ENCODE measurements at places on chromosomes 2 and 18.

GRCh38 chr2:136703214-136703613, 62.1 kb upstream of the THSD7B start:
- no peak for DNase-seq

DNA sequence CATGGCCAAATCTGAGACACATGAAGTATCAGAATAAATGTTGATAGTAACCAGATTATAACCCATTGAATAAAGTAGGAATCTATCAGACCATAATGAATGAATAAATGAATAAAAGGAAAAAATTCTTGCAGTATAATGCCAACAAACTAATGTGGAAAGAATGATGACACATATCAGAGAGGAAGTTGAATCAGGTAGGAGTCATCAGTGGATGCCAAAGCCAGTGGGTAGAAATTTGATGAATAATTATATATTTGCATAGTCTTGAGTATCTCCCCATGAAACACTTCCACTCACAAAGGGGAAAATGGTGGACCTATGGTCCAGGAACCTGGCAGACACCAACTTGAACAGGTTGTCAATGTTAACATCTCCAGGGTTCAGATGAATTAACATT, 68.6 kb downstream of the GALNT3 start:
- DNase-seq = peak; percentile 57

DNA sequence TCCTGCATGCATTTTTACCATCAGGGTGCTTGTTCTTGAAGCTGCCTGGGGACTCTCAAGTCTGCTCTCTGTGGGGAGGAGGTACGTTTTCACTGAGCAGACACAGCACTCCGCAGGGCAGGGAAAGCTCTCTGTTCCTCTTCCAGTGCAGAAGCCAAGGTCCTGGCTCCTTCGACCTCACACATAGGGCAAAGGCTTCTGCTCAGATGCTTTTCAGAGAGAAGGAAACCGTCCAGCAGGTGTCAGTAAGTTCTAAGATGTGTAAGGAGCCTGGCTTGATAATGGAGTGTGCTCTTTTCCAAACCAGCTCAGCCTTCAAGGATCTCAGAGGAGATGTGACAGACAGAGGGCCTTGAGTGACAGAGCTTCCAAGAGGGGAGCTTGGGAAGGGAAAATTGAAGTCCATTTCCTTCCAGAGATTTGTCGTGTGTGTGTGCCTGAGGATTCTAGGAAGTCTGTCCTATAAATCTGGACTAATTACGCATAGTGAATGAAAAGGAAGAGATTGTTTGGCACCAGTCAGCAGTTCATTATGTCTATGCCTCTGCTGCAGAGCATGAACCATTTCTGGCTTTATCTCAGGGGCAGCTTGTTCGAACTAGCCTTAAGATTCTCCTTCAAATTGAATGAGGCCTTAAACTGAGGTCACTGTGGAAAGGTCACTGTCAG, 67.3 kb upstream of the UPP2 start:
- DNase-seq = peak; percentile 51

DNA sequence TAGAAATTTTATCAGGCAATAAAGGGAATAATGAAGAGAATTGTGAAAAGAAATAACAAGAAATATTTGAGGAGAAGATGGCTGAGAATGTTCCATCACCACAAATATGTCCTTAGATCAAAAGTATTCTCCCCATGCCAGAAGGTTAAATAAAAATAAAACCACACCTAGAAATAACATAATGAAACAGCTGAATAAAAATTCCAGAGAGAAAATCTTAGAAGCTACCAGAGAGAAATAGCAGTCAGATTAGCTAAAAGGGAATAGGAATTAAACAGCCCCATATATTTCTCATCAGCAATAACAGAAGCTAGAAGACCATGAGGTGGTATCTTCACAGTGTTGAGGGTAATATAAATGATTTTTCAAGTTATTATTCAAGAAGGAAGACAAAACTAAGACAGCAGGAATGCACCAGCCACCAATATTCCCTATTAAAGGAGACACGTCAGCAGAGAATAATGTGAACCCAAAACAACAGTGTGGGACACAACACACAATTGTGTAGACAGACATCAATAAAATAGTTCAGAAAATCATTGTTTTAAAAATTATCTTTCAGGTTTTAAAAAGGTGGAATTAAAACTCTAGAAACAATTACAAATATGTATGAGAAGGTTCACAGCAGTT, 82.0 kb upstream of the NEDD4L start:
- no peak for DNase-seq

DNA sequence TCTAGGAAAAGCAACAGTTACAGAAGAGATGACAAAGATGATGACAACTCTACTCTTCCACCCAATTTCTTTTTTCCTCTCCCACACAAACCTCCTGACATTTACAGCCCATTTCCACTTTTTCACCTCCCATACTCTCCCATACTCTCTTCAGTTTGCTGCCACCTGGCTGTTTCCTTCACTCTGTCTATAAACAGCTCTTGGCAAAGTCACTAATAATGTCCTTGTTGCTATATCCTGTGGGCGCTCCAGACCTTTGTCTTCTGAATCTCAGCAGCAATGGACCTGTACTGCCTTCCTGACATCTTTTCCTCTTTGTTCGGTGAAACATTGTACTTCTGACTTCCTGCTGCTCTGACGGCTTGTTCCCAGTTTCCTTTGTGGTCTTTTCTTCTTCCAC, 60.7 kb upstream of the CAVIN2 start:
- DNase-seq = no peak

- no peak for DNase-seq
Measured at GRCh38 chr2:3195641-3196476, 181.8 kb downstream of the EIPR1 start.

GRCh38 chr18:35002120-35002519, 39.1 kb upstream of the MAPRE2 start:
- DNase-seq = no peak

DNA sequence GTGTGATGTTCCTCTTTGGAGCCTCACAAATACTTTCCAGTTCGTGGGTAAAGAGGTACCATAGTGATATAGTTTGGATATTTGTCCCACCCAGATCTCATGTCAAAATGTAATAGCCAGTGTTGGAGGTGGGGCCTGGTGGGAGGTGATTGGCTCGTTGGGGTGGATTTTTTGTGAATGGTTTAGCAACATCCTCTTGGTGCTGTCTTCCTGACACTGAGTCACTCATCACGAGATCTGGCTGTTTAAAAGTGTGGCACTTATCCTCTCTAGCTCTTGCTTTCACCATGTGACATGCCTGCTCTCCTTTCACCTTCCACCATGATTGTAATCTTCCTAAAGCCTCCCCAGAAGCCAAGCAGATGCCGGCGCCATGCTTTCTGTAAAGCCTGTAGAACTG, 3.0 kb upstream of the CCDC93 start:
- DNase-seq = peak; percentile 13

- DNase-seq = no peak
Measured at GRCh38 chr2:37870829-37871228, 54.3 kb upstream of the RMDN2 start.

DNA sequence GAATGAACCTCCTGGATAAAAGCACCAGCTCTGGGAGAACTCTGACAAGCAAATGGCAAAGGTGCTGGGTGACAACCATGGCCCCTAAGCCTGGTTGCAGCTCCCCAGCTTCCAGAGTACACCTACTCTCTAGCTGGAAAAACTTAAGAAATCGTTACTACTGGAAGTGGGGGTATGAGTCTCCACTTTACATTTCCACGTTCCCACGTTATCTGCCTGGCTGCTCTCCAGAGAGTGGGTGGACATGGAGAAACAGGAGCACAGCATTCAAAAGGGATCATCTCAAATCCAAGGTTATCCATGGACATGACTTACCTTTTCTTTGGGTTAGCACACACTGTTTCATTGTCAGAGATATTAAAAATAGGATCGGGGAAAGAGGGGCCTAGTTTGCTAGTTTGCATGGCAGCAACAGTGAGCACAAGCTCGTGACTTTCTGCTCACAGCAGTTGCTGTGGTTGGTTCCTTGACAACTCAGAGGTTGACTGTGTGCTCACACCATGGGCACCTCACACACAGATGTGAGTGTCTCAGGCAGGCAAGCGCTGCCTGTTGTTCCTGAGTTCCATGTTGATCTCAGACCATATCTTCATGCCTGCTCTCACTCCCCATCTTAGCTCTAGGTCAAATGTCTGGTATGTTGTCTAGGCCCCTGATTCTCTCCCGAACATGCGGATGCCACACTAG, 32.5 kb downstream of the PTPN18 start:
- DNase-seq = no peak

DNA sequence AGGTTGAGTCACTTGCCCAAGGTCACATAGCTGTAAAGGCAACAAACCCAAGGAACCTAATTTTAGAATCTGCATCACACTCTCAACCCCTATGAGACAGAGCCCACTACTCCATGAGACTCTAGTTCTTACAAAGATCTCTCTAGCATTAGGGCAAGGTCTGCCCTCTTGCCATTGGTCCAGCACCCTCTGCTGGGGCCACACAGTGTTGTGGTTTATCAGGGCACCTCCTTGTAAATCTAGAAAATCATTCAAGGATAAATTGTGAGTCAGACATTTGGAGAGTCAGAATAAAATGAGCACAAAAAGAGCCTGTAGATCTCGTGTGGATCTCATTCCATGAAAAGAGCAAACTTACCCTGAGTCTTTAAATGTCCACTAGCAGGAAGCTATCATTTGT, 91.2 kb downstream of the SLC8A1 start:
- DNase-seq = no peak

- DNase-seq = no peak
Measured at GRCh38 chr2:23498943-23499342, 114.0 kb downstream of the KLHL29 start.

DNA sequence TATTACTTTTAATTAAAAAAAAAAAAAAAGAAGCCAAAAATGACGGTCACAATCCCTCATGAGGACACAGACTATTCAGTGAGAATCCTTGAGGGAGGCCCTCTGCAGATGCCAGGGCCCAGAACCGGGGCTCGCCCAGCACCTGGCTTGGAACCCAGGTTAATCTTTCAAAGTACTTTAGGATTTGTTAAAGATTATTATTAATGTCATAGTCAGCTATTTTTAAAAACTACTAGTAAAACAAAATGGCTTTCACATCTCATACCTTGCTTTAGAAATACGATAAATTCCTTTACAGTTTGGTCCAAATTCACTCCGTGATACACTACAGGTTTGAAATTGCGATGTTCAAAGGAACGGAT, 27.1 kb downstream of the C2orf76 start:
- no peak for DNase-seq

DNA sequence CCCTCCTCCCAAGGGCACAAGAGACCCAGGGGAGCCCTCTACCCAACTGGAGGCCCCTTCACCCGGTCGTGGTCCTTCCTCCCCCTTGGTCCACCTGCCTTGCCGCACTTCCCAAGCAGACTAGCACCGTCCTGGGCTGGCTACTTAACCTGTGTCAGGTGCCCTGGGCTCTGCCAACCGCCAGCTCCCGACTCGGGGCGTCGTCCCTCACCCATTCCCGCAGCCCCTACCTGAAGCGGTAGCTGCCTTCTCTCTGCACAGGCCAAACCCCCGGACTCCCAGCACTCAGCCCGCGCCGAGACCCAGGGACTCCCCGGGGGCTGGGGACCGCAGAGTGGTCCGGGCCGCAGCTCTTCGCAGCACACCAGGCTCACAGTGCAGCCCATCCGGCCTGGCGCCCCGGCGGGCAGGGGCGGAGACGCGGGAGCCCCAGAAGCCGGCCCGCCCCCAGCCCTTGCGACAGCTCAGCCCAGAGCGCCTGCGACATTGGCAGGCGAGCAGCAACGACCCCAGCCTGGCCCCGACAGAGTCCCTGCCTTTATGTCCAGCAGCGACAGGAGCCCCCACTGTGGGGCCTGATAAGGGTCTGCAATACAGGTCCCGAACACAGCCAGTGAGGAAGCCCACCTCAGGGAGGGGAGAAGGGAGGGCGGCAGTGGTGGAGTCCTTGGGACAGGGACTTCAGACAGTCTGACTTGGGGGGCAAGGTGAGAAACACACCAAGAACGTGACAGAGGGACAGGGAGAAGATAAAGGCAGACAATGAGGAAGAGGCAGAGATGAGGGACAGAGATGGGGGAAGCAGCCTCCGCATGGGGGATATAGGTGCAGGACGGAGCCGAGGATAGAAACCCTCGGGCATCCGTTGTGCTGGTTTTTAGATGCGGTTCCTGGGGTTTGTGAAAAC, 31.0 kb upstream of the TNS1 start:
- DNase-seq = no peak

DNA sequence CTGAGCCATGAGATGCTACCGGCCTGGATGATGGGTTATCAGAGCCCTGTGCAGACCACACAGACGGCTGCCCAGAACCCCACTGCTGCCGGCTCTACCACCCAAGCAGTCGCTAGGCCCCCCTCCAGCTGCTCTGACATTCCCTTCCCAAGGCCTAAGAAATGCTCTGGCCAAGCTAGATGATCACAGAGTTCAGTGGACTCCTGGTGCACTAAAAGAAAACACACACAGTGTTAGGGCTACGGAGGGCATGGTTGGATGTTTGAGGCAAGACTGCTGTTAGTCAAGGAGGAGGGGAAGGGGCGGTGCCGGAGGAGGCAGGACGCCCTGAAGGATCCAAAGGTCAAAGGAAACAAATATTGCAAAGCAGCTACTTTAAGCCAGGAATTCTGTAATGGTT, 174.5 kb downstream of the MYCN start:
- no peak for DNase-seq

DNA sequence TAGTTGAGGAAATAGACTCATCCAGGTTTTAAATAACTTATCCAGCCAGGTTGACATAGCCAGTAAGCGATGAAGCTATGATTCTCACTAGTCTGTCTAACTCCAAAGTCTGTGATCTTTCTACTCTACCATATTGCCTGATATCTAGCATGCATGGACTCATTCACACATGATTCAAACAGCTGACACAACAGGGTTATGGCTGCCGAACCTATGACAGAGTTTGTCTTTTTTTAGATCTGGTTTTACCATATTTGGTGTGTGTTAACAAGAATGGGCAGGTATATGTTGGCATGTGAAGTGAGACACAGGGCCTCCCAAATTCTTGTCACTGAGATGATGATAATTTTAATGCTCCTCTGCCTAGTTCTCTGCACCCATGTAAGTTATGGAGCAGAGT, 210.6 kb downstream of the BABAM2 start:
- DNase-seq = no peak

- DNase-seq = no peak
Measured at GRCh38 chr18:74511823-74512222, 15.7 kb downstream of the CNDP2 start.

DNA sequence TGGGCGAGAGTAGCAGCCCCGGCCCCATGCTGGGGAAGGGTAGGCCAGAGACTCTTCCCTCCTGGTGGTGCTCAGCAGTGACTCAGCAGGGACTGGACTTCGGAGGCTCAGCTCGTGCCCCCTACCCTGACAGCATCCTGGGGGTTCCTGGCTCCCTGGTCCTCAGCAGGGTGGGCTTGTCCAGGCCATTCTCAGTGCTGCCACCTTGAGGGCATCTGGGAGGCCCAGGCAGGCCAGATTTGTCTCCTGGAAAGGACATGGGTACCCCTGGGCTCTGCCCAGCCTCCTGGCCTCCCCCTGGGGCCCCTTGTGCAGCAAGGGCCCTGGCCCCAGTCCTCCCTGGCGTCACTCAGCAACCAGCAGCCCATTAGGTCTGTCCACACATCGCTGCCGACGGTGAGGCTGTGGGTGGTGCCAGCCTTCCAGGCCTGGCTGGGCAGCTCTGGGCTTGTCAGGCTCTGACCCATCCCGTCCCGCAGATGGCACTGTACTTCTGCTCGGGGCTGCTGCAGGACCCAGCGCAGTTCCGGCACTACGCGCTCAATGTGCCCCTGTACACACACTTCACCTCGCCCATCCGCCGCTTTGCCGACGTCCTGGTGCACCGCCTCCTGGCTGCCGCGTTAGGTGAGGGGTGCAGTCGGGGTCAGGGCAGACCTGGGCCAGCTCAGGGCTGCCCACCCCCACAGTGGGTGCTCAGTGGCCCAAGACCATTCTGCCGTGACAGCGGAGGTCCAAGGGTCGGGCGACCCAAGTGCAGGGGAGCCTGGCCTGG, 45.0 kb upstream of the ALPP start:
- no peak for DNase-seq

All from Daoy (cell line).